Activated naive CD8-positive, alpha-beta T cell treated with anti-CD3 and anti-CD28 coated beads, Interleukin-2, amount 50 U/mL, for 24 hours (primary cell): ENCODE measurements at places on chromosomes 7 and 10.
A peak's percentile ranks its signal among the peaks of the same experiment; 100 is the strongest.

DNA sequence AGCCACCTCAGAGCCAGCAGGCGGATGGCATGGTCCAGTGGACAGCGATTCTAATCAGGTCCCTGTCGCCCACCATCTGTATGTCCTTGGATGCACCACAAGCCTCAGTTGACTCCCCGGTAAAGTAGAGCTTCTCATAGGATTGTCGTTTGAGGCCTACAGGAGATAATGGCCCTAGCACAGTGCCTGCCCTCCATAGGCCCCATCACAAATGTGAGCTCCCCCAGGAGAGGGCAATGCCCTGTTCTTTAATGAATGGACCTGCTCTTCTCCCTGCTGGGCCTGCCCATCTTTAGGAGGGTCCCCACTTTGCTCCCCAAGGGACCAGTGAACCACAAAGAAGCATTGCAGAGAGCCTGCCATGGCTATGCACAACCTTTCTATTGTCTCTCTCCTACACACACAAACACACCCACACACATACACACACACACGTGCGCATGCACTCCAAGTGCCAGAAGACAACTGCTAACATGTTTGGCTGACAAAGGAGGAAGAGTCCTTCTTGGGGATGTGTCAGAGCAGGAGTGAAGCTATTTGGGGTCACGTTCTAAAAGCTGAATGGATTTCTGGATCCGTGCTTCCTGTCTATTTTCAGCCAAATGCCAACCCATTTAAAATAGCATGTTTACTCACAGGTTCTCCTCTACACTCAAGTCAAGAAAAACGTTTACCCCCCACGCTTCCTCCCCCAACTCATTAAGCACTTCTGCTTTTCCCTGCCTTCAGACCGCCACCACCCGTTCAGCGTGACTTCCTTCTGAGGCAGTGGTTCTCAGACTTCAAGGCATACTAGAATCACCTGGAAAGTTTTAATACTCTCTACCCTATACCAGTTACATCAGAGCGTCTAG lies 196.1 kb downstream of the GRID1 start:
- no peak for DNase-seq

- no peak for DNase-seq
These were observed 6.4 kb downstream of the UBTD1 start for GRCh38 chr10:97505152-97505551.

DNA sequence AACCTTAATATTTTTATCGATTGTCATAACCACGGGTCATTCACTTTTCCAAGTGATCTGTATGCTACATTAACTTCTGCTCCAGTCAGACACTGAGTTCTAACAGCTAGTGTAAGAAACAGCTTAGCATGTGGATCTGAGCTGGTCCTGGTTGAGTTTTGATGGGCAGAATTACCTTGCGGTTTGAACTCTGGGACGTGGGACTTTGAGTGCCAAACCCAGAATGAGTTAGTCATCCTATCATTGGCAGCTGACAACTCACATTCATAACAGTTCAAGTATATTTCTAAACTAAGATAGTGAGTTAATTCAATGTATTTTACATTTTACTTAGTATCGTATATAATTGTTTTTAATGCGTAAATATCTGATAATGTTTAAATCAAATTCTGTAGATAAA lies 43.2 kb downstream of the C7orf33 start:
- DNase-seq = no peak

GRCh38 chr7:35871856-35872255 lies 71.0 kb downstream of the SEPTIN7 start:
- no peak for DNase-seq

- DNase-seq = peak; percentile 43
These were observed 85.0 kb downstream of the PRKCQ start for GRCh38 chr10:6494936-6495592.

DNA sequence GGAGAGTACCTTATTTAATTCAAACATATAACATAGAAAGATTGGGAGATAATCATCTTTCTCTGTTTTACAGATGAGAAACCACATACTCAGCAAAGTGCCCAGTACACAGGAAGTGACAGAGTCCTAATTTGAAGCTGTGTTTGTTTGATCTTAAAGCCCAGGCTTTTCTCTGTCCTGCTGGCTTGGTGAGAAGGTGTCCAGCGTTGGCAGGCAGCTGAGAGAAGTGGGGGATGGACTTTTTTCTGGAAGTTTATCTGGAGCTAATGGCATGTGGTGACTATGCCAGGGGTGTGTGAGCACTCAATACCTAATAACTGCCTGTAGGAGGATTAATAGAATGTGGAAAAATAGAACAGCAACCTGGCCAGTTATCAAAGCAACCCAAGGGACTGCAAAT lies 60.8 kb downstream of the NPSR1 start:
- DNase-seq = no peak

DNA sequence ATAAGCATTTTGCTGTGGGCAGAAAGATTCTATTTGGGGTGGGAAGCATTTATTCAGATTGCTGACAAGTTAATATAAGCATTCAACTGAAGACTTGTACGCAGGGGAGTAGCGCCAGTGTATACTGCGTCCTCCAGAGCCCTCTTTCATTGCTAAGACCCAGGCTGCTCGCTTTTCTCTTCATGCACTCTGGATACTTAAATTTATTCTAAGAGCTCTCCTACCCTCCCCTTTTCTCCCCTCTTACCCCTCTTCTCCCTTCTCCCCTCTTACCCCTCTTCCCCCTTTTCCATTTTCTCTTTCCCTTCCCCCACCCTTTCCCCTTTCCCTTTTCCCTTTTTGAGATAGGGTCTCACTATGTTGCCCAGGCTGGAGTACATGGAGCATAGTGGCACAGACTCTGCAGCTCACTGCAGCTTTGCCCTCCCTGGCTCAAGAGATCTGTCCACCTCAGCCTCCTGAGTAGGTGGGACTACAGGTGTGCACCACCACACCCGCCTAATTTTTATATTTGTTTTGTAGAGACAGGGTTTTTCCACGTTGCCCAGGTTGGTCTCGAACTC lies 125.8 kb downstream of the CDK14 start:
- no peak for DNase-seq

DNA sequence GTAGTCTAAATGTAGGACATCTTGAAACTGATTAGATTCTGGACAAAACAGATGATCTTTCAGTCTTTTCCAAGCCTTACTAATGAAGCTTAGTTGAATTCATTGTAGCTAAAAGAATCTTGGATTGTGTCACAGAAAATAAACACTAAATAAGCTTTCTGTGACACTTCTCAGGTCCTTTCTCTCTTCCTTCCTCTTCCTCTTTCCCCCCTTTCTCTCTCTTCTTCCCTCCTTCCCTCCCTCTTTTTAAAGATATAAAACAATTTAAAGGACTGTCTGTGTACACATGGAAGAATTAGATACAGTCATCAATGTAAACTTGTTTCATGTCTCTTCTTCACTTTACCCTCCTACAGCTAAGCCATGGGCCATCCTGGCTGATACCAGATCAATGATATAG lies 5.3 kb upstream of the COMMD3 start:
- DNase-seq = no peak

DNA sequence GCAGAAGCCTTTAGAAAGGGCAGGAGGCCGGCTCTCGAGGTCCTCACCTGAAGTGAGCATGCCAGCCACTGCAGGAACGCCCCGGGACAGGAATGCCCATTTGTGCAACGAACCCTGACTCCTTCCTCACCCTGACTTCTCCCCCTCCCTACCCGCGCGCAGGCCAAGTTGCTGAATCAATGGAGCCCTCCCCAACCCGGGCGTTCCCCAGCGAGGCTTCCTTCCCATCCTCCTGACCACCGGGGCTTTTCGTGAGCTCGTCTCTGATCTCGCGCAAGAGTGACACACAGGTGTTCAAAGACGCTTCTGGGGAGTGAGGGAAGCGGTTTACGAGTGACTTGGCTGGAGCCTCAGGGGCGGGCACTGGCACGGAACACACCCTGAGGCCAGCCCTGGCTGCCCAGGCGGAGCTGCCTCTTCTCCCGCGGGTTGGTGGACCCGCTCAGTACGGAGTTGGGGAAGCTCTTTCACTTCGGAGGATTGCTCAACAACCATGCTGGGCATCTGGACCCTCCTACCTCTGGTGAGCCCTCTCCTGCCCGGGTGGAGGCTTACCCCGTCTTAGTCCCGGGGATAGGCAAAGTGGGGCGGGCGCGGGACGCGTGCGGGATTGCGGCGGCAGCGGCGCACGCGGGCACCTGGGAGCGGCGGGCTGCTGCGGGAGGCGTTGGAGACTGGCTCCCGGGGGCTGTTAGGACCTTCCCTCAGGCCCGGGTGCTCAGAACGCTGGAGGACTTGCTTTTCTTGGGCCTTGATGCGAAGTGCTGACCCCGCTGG lies at the start of gene FAS:
Gene FAS (plus strand): TSS at position 415 of the 777 bp plus-strand sequence. CDS start 79 bp downstream, at position 494.
- DNase-seq = peak; percentile 79

GRCh38 chr10:80771285-80771684 lies 233.6 kb downstream of the SH2D4B start:
- no peak for DNase-seq

DNA sequence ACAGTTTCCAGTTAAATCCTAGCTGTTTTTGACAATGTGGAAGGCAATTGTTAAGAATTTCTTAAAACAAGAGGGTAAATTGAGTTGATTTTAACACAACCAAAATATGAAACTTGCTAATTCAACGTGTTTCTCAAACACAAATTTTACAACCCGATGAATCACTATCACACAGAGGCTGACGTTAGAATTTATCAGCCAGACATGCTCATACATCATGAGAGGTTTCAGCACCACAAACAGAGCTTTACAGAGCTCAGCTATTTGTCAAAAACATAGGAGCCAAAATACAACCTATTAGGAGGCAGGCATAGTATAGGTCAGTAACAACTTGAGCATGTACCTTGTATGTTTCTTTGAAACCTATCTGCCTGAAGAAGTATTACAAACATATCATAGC lies 36.1 kb downstream of the LRRN3 start:
- no peak for DNase-seq

GRCh38 chr10:43287056-43288007 lies 20.5 kb upstream of the RASGEF1A start:
- DNase-seq = peak; percentile 53

- DNase-seq = no peak
These were observed 4.8 kb upstream of the TRDMT1 start for GRCh38 chr10:17206210-17206709.

GRCh38 chr7:148026713-148027112 lies 563.9 kb upstream of the C7orf33 start:
- no peak for DNase-seq

DNA sequence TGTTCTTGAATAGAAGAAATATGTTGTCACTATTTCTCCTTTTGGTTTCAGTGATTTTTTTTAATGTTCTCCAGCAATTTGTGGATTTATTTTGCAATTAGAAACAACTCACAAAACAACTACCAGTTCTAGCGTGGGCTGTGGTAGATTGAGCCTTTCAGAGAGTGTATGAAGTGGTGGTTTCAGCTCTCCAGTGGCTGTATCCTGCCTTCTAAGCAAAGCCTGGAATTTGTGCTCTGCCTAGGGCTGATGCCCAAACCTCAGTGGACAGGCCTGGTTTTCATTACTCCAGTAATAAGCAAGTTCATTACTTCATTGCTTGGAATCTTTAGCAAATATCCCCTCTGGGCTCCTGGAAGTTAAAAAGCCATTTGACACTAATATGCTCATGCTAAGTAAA lies 35.9 kb downstream of the APBB1IP start:
- no peak for DNase-seq

GRCh38 chr7:100093498-100093897 lies 4.7 kb downstream of the COPS6 start:
- no peak for DNase-seq

GRCh38 chr7:138804618-138805017 lies 6.6 kb upstream of the ATP6V0A4 start:
- DNase-seq = no peak

GRCh38 chr7:13476881-13477444 lies 512.5 kb downstream of the ETV1 start:
- no peak for DNase-seq

DNA sequence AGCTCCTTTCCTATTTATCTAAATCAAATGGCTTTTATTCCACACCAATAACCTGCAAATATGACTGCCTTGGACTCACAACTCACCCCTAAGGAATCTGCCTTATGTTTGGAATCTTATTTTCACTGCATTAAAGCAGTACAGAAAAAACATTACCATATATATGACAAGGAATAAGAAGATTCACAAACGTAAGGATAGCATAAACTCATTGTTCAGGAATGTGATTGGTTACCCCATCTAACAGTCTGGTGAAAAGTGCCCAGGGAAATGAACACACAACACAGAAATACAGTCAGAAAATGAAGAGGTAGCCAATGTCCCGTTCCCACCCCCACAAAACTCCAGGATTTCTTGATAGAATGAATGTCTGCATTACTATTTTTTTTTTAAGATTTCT lies 2.0 kb downstream of the PPP3CB start:
- DNase-seq = no peak

DNA sequence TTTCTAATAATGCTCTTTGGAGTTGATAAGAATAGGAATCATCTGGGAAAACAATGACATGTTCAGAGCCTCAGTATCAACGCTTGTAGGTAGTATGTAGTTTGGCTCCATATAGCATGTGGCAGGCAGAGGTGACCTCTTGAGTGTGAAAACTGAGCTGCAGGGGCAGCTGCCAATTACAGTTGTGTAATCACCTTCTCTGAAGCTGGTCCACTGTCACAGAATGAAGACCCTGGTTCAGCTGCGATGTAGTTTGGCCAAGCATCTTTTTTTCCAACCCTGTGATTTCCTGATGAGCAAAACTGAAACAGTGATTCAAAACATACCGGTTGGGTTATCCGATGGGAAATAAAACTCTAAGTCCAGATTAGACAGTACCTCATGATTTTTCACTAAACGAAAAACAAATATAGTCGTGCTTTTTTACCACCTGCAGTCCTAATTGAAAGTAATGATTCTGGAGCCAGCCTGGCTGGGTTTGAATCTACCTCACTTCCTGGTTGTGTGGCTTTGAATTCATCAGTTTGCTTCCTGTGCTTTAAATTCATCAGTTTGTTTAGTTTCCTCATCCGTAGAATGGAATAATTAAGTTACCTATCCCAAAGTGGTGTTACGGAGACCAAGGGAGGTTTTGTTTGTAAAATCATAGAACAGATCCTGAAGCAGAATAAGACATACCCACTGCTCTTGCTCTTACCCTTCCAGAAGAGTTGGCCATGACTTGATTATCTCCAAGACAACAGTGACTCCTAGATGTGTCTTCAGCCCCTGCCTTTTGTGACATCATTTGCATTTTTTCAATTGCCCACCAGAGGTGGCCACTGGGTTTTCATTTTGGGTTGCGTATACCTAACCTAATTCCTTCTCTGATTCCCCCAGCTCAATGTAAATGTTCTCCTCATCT lies 87.4 kb downstream of the CELF2 start:
- DNase-seq = no peak

DNA sequence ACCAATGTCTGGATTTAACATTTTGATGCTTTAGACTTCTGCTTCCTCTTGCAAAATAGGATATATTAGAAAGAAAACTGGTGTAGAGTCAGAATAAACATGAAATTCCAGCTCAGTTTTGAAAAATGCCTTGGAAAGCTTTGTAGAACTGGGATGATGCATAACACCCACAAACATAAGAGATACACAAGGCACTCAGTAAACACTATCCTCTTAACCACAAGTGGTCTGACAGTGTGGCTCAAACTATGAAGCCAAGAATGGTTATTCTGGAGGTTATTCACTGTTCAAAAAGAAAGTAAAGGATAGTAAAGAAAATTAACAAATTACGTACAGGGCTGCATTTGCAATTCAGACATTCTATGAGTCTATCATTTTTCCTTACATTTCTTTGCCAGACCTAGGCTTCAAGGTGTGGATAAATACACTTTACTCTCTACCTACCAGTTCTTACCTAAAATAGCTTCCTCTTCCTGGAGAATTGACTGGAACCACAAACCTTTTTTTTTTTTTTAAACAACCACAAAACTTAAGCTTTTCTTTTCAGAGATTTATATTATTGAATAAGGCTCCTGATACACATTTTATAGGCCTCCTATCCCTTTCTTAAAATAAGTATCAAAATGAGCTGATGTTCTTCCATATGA lies 9.0 kb upstream of the RSBN1L start:
- DNase-seq = no peak

GRCh38 chr10:80141696-80142460 lies 9.3 kb downstream of the PLAC9 start:
- DNase-seq = no peak
